Urinary bladder (tissue), 4 donors: ENCODE measurements at places on chromosomes 2 and 18. TPM values are rescaled to one million over a fixed set of nuclear protein-coding genes. Genes with fewer than 3 reads are reported as not detected.

The STON1 gene
- 68.0 TPM for total RNA-seq

DNA sequence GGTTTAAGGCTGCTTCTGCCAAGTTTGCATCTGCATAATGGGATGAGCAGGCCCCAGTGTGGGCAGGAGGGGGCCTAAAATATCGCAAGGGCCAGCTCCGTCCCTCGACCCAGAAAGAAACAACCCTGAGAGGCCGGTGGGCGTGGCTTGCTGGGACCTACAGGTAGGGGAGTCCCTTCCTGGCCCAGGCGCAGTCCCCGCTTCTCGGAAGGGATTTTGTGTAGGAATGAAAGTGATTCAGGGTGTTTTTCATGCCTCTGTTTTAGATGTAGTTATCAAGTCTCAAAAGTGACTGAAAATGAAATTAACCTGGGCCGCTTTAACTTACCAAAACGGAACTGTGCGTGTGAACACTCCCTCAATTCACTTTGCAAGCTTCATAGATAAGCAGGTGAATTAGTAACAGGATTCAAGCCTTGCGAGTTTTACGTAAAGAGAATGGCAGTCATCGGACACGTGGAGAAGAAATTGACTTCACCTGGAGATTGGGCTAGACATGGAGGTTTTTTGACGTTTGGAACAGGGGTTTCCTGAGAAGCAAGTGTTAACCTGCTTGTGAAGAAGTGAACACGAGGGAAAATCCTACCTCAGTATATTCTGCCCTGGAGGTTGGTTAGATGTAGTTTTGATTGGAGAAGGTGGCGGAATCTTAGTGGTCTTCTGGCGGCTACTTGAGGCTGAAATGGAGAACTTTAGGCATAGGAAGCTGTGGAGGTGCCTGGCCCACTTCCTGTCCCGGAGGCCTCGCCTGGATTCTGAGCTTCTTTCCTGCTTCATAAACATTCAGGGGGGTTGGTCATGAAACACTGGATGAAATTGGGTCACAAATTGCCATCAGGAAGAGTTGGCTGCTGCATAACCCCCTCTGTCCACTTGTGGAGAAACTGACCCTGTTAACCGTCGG, 1.7 kb downstream of the NCK2 start:
- no peak for DNase-seq

- DNase-seq, result no peak
Observed at GRCh38 chr2:239059854-239060253, 212.0 kb downstream of the TWIST2 start.

- no peak for DNase-seq
Observed at GRCh38 chr18:2557536-2557935, 13.8 kb downstream of the METTL4 start.

DNA sequence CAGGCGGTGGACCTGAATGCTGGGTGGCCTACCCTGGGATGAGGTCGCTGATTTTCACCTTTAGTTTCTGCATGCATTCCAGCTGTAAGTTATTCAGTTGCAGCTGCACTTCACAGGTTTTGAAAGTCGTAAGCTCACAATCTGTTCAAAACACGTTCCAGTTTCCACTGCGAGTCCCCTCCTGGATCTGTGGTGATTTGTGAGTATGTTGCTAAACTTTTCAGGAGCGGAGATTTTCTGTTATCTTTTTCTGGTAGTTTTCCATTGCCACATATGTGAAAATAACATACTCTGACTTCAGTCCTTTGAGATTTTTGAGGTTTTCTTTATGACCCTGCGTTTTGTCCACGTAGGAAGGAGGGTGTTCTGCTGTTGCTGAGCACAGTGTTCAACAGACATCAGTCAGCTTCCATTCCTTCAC, 102.1 kb downstream of the SNTG2 start:
- no peak for DNase-seq

The RBM45 gene
- total RNA-seq, result 30.8 TPM

DNA sequence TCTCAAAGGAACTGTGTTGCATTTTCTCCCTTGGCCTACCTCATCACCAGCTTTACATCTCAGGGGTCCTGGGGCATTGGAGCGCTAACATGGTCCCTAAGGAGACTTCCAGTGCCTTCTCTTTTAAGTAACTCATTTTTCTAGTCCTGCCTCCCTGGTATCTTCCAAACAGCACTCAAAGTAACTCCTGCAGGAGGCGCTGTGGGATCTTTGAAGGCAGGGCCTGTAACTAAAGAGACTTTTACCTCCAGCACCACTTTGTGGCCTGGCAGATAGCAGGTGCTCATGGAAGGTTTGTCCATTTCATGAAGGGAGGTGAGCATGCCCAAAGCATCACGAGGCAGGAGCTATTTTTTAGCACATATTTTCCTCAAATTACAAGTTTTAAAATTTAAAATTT, 411.0 kb upstream of the GYPC start:
- DNase-seq, result no peak

The AQP12B gene
- not detected for total RNA-seq
